ENCODE measurements at places on chromosomes 7 and 10.

- H3K36me3 ChIP-seq: no peaks in the 10 kb centered on the region
- H3K4me3 ChIP-seq: no peak overlapping the region
- H3K27me3 ChIP-seq: peaks cover 2% of the 10 kb centered on the region
- H3K27ac ChIP-seq: no peak overlapping the region
- no peak for DNase-seq
These were observed 508.5 kb downstream of the RPS24 start for GRCh38 chr10:78542141-78542489.

- H3K4me1 ChIP-seq: no peaks in the 10 kb centered on the region
- no peaks in the 10 kb centered on the region for H3K36me3 ChIP-seq
- DNase-seq: no peak
These were observed 40.8 kb upstream of the ZNF438 start for GRCh38 chr10:31072451-31072850.

DNA sequence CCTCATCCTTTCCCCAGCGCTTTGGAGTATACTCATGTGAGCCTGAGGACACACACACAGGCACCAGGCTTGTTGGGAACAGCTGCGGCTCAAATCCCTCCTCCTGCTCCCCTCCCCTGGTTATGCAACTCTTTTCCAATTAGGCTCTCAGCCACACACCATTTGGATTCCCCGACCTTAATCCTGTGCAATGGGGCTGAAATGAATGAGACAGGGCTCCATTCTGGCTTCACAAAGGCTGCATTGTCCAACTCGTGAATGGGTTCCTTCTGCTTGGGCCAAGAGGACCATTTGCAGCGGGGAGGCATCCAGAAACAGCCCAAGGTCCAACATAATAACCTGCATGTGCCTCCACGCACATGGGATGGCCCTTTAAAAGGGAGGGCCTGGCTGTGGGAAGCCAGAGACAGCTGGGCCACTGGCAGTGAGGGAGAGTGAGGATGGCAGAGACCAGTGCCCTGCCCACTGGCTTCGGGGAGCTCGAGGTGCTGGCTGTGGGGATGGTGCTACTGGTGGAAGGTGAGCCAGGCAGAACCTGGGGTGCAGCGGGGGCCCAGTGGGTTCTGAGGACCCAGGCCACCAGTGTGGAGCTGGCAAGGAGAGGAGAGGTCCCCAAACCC, at the start of gene RGR:
Gene RGR (plus strand): TSS at position 403 of the 620 bp plus-strand sequence. CDS start 38 bp downstream, at position 441.
- DNase-seq: no peak
- no peaks in the 10 kb centered on the region for H3K36me3 ChIP-seq
- no peaks in the 10 kb centered on the region for H3K4me1 ChIP-seq
- no peak within 1 kb of the TSS for H3K4me3 ChIP-seq
- peaks cover 3% of the 10 kb centered on the region for H3K27me3 ChIP-seq

GRCh38 chr10:78755063-78755701, 313.6 kb upstream of the ZMIZ1 start:
- H3K4me3 ChIP-seq: no peak overlapping the region
- H3K27ac ChIP-seq: no peak overlapping the region
- DNase-seq: no peak
- no peaks in the 10 kb centered on the region for H3K36me3 ChIP-seq
- peaks cover 22% of the 10 kb centered on the region for H3K27me3 ChIP-seq

- peaks cover 65% of the 10 kb centered on the region for H3K4me1 ChIP-seq
- peak overlapping the region; percentile 95 for H3K27ac ChIP-seq
- H3K27me3 ChIP-seq: no peaks in the 10 kb centered on the region
- H3K4me3 ChIP-seq: peak overlapping the region; percentile 47
- peak; percentile 53 for DNase-seq
- H3K36me3 ChIP-seq: peaks cover 67% of the 10 kb centered on the region
These were observed 28.2 kb downstream of the PFKP start for GRCh38 chr10:3095373-3096139.

GRCh38 chr10:128316925-128317324, 190.7 kb upstream of the MKI67 start:
- H3K4me1 ChIP-seq: no peaks in the 10 kb centered on the region
- DNase-seq: no peak
- no peaks in the 10 kb centered on the region for H3K27me3 ChIP-seq
- no peak overlapping the region for H3K4me3 ChIP-seq
- no peak overlapping the region for H3K27ac ChIP-seq

DNA sequence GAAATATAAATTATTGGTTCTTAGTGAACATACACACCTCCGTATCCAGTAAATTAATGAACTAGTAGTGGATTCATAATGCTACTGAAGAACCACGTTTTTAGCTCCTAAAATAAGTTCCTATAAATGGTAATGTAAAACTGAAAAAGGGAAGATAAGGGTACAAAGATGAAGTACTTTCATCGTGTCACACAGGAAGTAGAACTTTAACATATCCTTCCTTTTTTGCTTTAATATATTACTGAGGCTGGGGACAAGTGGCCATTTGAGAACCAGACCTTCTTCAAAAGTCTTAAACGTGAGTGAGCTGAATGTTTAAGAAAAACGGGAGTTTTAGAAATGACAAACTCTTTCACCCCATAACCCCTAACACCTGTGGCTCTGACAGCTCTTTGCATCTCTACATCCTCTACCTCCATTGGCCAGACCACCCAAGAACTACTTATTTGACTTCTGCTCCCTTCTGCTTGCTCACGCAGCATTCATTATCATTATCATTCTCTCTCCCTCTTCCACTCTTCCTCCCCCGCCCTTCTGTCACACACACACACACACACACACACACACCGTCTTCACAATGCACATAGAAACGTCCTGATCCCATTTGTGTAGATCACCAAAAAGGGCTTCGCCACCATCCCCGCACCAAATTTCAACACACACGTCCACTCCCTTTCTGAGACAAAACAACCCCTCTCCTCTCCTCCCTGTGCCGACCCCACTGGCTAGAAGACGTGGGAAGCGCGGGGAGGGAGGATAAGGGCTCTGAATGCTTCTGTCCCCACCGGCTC, 677 bp downstream of the SKAP2 start:
- peak overlapping the region; percentile 84 for H3K27ac ChIP-seq
- H3K27me3 ChIP-seq: peaks cover 48% of the 10 kb centered on the region
- H3K4me1 ChIP-seq: peaks cover 22% of the 10 kb centered on the region
- H3K36me3 ChIP-seq: peaks cover 7% of the 10 kb centered on the region

DNA sequence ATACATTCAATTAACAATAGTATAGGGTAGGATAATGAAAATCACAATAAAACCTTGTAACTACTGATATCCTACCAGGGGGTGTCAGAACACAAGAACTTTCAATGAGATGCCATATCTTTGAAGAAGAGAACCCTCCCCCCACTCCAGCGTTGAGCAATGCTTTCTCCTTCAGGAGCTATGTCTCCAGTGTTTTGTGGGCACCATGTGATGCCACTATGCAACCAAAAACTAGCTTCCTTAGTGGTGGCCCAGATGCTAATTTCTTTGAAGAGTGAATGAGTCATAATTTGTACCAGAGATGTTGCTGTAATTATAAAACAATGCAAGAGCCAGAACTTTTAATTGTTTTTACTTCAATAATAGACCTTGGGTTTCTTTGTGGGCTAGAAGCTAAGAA, 76.0 kb upstream of the ADO start:
- H3K4me1 ChIP-seq: peaks cover 48% of the 10 kb centered on the region
- no peak for DNase-seq
- no peaks in the 10 kb centered on the region for H3K36me3 ChIP-seq
- no peak overlapping the region for H3K27ac ChIP-seq
- no peak overlapping the region for H3K4me3 ChIP-seq

DNA sequence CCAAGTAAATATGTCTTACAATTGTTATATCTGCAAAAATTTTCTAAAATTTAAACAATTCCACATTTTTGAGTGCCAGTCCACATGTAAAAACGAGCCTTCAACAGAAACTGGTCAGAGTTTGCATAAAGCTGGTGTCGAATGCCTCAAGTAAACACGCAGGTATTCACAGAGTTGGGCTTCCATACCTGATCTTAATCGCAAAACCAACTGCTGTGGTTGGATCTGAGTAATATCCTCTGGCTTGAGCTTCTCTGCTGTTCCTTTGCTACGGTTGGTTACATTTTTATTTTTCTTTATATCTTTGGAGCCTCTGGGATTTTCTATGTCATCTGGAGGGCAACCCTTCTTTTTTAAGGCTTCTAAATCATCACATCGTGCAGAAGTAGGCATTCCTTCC, 28.4 kb downstream of the ITGB1 start:
- H3K27ac ChIP-seq: no peak overlapping the region

GRCh38 chr10:92734301-92734700, 44.5 kb downstream of the HHEX start:
- DNase-seq: no peak
- H3K27me3 ChIP-seq: peaks cover 8% of the 10 kb centered on the region
- H3K4me1 ChIP-seq: no peaks in the 10 kb centered on the region
- H3K36me3 ChIP-seq: no peaks in the 10 kb centered on the region
- no peak overlapping the region for H3K27ac ChIP-seq
- H3K4me3 ChIP-seq: no peak overlapping the region

- no peaks in the 10 kb centered on the region for H3K4me1 ChIP-seq
- DNase-seq: no peak
- H3K27ac ChIP-seq: no peak overlapping the region
- H3K27me3 ChIP-seq: peaks cover 2% of the 10 kb centered on the region
- H3K4me3 ChIP-seq: no peak overlapping the region
- H3K36me3 ChIP-seq: no peaks in the 10 kb centered on the region
These were observed 460.1 kb downstream of the DPP6 start for GRCh38 chr7:154512121-154512833.

DNA sequence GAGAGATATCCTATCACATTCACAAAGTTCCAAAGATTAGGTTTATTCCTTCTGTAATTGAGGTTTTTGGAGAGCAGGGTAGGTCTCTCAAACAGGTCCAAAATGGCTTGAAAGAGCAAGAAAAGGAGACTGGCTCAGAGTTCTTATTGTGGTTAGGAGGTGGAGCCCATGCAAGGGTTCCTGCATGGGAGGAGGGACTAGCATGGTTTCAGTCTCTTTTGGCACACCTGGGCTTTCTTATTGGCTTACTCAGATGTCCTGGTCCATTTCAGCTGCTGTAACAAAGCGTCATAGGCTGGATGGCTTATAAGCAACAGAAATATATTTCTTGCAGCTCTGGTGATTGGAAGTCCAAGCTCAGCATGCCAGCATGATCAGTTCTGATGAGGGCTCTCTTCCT, 493.1 kb downstream of the REEP3 start:
- H3K27me3 ChIP-seq: no peaks in the 10 kb centered on the region
- no peak overlapping the region for H3K27ac ChIP-seq
- no peaks in the 10 kb centered on the region for H3K4me1 ChIP-seq
- H3K4me3 ChIP-seq: no peak overlapping the region
- H3K36me3 ChIP-seq: no peaks in the 10 kb centered on the region

Measured in activated naive CD8-positive, alpha-beta T cell treated with anti-CD3 and anti-CD28 coated beads, Interleukin-2, amount 50 U/mL, for 24 hours (primary cell).